ENCODE measurements at places on chromosomes 13 and 19.

GRCh38 chr13:91368676-91369440 lies 21.4 kb downstream of the MIR17HG start:
- DNase-seq: no peak

DNA sequence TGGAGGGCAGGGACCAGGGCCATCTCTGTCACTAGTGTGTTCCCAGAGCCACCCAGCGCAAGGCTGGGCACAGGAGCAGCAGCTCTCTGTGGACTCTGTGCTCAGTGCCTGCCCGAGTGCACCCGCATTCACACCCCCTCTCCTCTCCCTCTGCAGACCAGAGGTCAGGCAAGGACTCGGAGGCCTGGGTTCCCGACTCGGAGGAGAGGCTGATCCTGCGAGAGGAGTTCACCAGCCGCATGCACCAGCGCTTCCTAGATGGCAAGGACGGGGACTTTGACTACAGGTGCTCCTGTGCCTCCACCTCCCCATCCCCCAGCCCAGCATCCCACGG lies 10.2 kb downstream of the CCDC97 start:
- no peak for DNase-seq

- DNase-seq: no peak
Measured at GRCh38 chr13:43448605-43449336, 338.0 kb downstream of the ENOX1 start.

GRCh38 chr19:6216236-6216995 lies 63.4 kb downstream of the MLLT1 start:
- DNase-seq: no peak

DNA sequence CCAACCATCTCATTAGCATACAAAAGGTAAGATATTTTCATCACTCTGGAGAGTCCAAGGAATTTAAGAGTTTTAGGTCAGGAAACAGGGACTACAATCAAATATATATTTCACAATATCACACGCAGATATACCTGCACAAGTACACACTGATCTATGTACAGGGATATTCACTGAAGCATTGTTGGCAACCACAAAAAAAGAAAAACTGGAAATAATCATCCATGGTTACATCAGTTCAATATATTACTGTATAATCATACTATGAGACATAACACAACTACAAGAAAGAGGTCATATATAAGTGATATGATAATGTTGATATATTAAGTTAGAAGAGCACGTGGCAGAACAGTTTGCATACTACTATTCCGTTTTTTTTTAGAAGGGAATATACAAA lies 2.2 kb upstream of the SERP2 start:
- DNase-seq: no peak

DNA sequence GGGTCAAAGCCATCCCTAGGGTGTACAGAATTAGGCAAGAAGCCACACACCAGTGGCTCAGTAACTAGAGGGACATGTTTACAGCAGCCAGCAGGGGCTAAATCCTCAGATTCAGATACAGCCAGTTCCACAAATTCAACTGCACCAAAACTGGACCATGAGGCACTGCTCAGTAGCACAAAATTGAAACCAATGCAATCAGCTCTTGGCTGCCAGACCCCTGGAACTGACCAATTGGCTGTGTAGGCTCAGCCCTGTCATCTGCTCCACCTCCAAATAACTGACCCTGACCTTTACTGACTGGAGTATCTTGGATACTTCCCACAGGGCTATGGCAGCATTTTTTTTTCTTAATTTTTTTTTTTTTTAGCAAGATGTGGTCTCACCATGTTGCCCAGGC lies 226.5 kb downstream of the FOXO1 start:
- DNase-seq: no peak

DNA sequence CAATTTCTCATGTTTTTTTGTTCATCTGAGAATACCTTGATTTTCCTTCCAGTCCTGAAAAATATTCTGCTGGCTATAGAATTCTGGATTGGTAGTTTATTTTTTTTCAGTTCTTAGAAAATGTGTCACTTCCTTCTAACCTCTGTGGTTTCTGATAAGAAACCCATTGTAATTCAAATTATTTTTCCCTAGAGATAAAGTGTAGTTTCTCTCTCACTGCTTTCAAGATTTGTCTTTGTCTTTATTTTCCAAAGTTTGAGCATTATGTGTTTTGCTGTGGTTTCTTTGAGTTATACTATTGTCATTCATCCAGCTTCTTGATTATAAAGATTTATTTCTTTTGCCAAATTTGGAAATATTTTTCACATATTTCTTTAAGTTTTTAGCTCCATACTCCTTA lies 324.0 kb upstream of the SPRY2 start:
- DNase-seq: no peak

DNA sequence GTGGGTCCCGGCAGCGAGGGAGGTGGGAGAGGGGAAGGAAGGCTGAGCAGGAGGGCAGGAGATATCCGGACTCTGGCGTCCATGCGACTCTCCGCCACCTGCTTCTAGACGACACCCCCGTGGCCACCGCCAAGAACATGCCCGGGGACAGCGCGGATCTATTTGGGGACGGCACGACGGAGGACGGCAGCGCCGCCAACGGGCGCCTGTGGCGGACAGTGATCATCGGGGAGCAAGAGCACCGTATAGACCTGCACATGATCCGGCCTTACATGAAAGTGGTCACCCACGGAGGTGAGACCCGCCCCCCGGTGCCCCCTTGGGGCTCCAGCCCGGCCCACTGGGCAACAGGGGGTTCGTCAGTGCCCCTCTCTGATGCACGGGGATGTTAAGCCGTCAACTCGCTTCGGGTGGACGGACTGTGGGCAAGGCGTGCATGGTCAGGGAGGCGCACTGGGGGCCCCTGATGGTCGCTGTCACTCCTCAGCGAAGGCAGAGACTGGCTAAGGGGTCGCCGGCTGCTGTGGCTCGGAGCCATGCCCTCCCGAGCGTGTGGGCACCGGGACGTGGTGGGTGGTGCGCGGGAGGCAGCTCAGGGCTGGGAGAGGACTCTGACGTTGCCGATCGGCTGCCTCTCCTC lies 25.1 kb upstream of the NMRK2 start:
- DNase-seq: no peak

GRCh38 chr13:21826214-21827015 lies 155.5 kb downstream of the FGF9 start:
- no peak for DNase-seq

GRCh38 chr19:39826311-39826945 lies 7.5 kb downstream of the DYRK1B start:
- DNase-seq: no peak

DNA sequence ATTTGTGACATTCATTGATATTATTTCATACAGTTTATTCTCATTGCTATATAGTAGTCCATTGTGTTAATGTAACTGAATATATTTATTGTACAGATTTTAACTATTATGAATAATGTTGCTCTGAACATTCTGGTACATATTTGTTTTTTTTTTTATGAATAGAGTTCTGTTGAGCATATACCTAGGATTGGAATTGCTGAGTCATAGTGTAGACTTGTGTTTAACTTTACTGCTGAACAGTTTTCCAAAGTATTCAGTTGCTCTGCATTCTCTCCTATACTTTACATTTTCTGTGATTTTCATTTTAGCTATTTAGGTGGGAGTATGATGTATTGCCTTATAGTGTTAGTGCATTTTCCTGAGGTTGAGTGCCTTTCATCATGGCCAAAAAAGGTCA lies 97.5 kb downstream of the MAB21L1 start:
- DNase-seq: no peak

DNA sequence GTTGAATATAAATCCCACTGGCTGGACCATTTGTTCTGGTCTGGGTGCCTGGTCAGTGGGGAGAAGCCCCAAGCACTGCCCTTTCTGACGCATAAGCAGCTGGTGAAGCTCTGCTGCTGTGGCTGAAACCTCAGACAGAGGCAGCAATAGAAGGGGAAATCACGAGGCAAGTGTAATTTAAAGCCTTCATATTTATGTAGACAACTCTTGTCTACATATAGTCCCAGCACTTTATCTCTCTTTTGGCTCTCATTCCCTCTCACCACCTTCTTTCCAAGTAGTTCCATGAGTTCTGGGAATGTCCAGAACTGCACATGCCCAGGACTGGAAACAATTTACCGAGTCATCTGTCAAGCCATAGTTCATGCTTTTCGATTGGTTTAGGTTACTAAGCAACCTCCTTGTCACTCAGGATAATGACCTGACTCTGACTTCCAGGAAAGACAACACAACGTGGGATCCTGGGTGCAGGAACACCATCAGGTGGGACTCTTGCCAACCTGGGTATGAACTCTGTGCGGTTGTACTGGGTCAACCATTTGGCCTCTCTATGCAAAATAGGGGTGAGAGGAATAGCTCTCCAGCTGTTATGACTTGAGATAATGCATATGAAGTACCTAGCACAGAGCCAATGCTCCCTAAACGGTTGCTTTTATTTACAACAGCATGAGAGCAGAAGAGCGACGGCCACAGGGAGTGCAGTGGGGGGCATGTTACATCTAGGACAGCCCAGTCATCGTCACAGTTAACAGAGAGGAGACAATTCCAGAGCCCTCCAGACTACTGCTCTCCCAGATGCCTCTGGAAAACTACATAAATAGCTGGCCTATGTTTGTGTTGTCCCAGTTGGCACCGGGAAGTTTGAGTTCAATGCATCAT lies 321.9 kb downstream of the FOXO1 start:
- no peak for DNase-seq

DNA sequence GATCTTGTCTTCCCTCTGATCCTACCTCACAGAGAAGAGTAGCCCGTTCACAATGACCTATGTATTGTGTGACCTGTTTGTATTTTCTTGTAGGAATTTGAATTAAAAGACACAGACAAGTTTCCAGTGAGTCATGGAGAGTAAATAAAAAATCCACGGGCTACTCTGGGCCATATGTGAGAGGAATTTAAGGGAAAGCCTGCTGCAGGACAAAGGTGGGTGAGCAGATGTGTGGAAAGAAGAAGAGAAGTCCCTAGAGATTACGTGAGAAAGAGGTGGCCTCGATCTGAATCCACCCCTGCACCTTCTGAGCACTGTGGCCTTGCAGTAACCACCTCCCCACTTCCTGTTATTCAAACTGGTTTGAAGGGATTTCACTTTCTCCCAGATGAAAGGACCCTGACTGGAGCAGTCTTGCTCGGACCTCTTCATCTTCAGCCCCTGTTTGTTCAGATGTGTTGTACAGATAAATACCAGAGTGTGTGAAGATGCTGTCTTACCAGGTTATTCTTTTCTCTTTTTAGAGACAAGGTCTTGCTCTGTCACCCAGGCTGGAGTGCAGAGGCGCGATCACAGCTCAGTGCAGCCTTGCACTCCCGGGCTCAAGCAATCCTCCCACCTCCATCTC lies 205.4 kb downstream of the PDS5B start:
- DNase-seq: no peak

GRCh38 chr19:33256261-33256660 lies 30.6 kb upstream of the SLC7A10 start:
- DNase-seq: no peak

DNA sequence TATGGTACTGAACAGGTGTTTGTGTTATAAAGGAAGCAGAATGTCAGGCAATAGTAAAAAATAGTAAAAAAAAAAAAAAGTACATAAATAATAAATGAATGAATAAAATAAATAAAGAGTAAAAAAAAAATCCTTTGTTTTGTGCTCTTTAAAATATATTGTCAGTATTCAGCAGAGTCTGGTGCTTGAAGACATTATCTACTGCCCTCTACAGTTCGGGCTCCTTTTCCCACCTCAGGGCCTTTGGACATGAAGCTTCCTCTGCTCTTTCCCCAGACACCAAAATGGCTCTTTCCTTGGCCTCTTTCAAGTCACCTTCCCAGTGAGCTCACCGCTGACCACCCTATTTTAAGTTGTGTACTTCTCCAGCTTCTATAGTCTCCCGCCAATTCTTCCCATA lies 137.5 kb downstream of the TNFRSF19 start:
- no peak for DNase-seq

- DNase-seq: peak; percentile 72
Measured at GRCh38 chr19:17778251-17778967, 16.5 kb upstream of the B3GNT3 start.

- no peak for DNase-seq
Measured at GRCh38 chr19:41811036-41811435, 14.6 kb downstream of the CEACAM3 start.

- no peak for DNase-seq
Measured at GRCh38 chr19:14102756-14103155, 12.2 kb upstream of the SAMD1 start.

DNA sequence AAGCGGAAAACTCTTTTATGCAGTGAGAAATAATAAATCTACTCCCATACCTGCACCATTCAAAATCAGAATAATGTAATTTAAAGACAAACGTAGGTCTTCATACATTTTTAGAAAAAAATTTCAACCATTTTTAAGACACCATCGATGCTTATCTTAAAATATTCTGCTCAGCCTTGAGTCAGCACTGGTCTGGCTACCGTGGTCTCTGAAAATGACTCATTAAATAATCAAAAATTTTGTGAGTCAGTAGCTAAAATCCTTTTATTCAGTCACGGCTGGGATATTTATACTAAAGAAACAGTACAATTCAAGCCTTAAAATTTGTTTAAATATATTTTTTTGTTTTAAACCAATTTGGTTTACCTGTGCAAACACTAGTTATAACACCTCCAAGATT lies 2862.8 kb upstream of the PCDH20 start:
- DNase-seq: no peak

DNA sequence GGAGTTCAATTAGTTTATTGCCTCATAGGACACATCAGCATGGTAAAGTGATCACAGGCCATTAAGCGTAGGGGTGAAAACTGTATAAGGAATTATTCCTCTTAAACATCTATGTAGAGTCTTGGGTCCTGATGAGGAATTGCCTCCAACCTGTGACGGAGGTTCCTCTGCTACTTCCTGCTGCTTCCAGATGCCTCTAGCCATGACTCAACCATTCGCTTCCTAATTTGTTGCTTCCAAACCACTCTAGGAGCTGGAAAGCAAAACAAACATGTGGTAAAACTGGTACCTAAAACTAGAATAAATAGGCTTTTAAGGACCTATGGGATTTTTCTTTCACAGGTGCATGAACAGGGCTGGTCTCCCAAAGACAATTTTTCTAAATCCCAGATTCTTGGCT lies 253.8 kb downstream of the KLF12 start:
- DNase-seq: no peak

DNA sequence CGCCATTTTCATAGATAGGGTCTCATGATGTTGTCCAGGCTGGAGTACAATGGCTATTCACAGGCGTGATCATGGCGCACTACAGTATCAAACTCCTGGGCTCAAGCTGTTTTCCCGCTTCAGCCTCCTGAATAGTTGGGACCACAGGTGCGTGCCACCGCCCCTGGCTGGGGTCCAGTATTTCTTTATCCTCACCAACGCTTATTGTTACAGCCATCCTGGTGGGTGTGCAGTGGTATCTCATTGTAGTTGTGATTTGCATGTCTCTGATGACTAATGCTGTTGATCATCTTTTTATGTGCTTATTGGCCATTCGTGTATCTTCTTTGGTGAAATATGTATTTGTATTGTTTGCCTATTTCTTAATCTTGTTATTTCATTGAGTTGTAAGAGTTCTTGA lies 49.0 kb downstream of the SIPA1L3 start:
- no peak for DNase-seq
